Fibroblast of the conjunctiva (primary cell): ENCODE measurements at places on chromosomes 3 and 15.
A peak's percentile ranks its signal among the peaks of the same experiment; 100 is the strongest.

- no peak for DNase-seq
Measured at GRCh38 chr3:124843506-124844177, 43.5 kb downstream of the ITGB5 start.

GRCh38 chr3:190972840-190973270 is 110.4 kb upstream of the GMNC start:
- peak; percentile 6 for DNase-seq

GRCh38 chr3:38154033-38154494 is 11.3 kb upstream of the OXSR1 start:
- no peak for DNase-seq

- DNase-seq, result no peak
Measured at GRCh38 chr15:50487287-50487686, 59.2 kb downstream of the USP50 start.

GRCh38 chr3:28613511-28614106 is 265.0 kb upstream of the AZI2 start:
- DNase-seq, result no peak

GRCh38 chr3:111650378-111651275 is 55.5 kb upstream of the ZBED2 start:
- no peak for DNase-seq

GRCh38 chr3:55427739-55428138 is 59.4 kb downstream of the WNT5A start:
- DNase-seq, result no peak

DNA sequence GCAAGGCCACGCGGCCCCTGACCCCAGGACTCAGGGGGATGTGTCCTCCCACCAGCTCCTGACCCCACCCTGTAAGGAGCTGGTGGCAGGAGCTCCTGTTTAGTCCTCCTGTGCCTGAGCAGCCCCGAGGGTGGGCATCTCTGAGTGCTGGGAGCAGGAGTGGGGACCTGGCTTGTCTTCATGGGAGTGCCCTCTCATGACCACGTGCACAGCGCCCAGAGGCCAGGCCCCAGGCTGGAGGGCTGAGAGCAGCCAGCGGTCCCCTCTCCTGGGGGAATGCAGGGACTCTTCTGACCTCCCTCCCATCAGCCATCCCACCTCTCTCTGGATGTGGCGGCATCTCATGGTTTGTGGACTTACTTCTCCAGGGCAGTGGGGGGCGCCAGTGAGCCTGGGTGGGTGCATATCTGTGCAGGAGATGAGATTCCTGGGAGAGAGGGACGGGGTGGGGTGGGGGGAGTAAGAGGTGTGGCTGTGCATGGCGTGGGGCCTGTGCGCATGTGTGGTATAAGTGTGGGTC is 205.6 kb downstream of the TBC1D2B start:
- no peak for DNase-seq

GRCh38 chr3:144879701-144880100 is 908.1 kb downstream of the DIPK2A start:
- DNase-seq, result no peak

GRCh38 chr15:100284701-100285100 is 57.1 kb downstream of the ADAMTS17 start:
- DNase-seq, result no peak

- DNase-seq, result peak; percentile 73
Measured at GRCh38 chr3:31106204-31106603, 211.7 kb upstream of the GADL1 start.

GRCh38 chr15:99452728-99453636 is 112.8 kb upstream of the MEF2A start:
- DNase-seq, result no peak

DNA sequence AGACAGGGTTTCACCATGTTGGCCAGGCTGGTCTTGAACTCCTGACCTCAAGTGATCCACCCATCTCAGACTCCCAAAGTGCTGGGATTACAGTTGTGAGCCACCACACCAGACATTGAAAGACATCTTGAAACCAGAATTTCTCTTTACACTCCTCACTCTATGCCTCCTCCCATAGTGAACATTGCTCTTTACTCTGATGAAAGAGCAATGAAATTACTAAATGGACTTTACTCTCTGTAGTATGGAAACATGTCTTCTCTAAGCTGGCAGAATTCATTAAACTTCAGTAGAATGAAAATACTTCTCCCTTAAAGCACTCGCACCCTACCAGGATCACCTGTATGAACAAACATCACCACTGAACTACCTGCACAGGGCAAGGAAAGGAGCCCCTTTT is 27.8 kb upstream of the TFG start:
- DNase-seq, result no peak

- no peak for DNase-seq
Measured at GRCh38 chr3:50208677-50209344, 3.7 kb downstream of the SLC38A3 start.

- no peak for DNase-seq
Measured at GRCh38 chr3:10437272-10437994, 68.0 kb downstream of the ATP2B2 start.

DNA sequence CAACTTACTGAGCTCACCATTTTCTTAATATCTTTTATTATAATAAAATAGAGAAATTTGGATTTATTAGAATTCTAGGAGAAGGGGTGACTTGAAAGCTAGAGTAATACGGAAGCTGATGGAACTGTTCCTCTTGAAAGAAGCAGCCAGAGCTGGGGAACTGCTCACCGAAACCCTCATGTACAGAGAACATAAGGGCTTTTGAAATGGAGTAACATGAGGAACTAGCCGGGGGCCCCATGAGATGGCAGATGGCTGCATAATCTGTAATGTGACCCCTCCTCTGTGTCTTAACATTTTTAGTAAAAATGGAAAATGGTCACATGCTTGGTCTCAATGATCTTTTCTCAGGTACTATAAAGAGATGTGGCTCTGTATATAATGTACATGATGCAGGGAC is 15.7 kb upstream of the DYNC1LI1 start:
- DNase-seq, result no peak

GRCh38 chr15:41932511-41933289 is 38.8 kb upstream of the SPTBN5 start:
- DNase-seq, result no peak

GRCh38 chr3:66178206-66178605 is 42.6 kb upstream of the SLC25A26 start:
- DNase-seq, result no peak

- peak; percentile 43 for DNase-seq
Measured at GRCh38 chr3:100260081-100260684, 609 bp upstream of the TBC1D23 start.

DNA sequence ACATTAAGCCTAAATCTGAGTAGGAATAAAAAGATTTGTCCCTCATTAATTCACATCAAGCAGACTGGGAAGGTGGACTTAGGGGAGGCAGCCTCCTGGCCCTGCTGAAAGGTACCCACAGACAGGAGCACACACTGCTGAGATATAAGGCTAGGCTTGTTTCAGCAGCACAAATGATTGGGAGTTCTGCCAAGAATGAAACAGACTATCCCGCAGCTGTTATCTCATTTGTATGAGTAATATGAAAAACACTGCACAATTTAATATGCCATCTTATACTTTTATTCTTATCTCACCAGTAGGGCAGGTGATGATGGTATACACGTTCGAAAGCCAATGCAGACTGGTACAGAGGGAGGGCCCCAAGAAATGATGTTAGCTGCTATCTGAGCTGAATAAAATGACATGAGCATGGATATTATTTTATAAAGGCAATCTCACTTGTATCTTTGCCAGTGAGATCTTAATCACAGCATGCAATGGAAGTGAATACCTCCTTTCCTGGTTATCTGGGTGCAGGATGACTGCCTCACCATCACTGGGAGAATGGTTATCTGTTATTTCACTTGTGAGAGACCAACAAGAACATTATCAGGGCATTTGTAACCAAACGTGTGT is 258.7 kb upstream of the PPP2R3A start:
- DNase-seq, result no peak

GRCh38 chr3:30539206-30539605 is 67.2 kb upstream of the TGFBR2 start:
- DNase-seq, result no peak

- DNase-seq, result no peak
Measured at GRCh38 chr3:112498914-112499711, at the start of gene BTLA. BTLA (minus strand) TSS chr3:112499472; CDS start chr3:112499358, 114 bp downstream.

- DNase-seq, result no peak
Measured at GRCh38 chr15:70588613-70589012, 174.7 kb downstream of the UACA start.

GRCh38 chr3:22729981-22730380 is 473.1 kb upstream of the UBE2E2 start:
- no peak for DNase-seq

DNA sequence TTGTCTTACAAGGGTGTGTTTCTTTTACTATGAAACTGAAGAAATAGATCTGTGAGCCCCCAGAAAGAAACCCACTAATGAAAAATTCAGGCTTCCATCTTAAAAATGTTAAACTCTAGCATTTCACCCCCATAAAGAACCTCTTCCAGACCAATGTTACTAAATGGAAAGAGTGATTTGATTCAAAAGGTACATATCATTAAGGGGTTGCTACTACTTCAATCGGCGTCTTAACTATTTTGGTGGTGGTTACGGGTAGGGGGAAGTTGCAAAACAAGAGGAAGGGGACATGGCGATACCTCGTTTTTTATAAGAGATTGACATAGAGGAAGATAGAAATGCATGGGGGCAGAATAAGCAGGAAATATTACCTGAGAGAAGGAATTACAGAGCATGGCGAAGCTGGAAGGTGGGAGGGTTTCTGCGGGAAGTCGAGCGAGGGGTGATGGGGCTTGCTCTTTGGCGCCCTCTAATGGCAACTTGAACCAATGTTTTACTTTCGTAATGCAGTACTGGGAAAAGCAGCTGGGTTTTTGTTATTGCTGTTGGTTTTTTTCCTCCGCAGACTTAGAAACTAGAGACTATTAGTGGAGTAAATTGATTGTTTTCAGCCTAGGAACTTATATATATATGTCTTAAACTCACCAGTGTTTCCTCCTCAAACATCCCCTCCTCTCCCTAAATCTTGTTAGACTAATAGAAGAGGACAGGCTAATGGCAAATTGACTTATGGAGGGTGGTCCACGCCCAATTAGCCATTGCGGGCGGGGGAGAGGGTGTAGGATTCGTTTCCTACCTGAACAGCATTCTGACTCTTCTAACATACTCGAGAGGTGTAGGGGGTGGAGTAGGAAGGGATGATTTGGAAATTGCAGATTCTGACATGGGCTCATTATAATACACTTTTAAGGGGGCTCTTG is 11.3 kb upstream of the SOX2 start:
- peak; percentile 49 for DNase-seq

- peak; percentile 47 for DNase-seq
Measured at GRCh38 chr3:8201886-8202285, 299.7 kb upstream of the LMCD1 start.

DNA sequence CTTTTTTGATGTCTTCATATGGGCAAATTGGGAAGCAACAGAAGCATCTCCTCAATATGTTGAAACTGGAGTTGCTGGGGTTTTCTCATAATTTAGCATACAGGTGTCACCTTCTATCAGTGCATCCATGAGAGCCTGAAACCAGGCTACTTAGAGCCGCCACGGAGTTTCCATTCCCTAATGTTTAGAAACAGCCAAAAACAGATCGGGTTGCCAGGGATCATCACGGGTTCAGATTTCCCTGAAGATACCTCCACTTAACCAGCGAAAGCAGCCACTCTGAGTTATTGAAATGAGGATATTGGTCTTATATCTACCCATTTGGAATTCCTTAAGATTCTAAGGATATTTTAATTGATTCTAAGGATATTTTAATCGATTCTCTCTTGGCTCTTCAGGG is 14.5 kb downstream of the TERB2 start:
- no peak for DNase-seq

DNA sequence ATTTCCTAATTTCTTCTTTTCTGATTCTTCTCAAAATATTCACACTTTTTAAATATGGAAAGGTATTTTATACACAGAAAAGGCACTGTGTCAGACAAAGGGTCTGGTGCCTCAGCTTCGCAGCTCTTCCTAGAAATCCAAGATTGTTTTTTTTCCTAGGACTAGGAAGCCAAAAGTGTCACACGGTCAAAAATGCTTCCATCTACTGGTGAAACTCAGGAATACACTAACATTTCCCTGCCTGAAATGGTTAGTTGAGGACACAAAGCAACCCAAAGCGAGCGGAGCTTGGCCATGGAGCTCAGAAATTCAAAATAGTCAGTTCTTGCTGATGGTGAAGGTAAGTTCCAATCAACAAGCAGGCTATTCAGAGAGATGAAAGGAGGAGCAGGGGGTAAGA is 426.5 kb upstream of the RASGRP1 start:
- peak; percentile 24 for DNase-seq
